ENCODE measurements at places on chromosomes 1 and 21. TPM values are rescaled to one million over a fixed set of nuclear protein-coding genes. Genes with fewer than 3 reads are reported as not detected.

The KCNN3 gene
- 2.3 TPM for total RNA-seq

The CELA2B gene
- not detected for total RNA-seq

The NSL1 gene
- total RNA-seq = 27.8 TPM

The ANGPTL3 gene
- total RNA-seq = not detected

The TNN gene
- not detected for total RNA-seq

Data from vein endothelial cell (primary cell).